ENCODE measurements at places on chromosomes 16 and 17. TPM values are rescaled to one million over a fixed set of nuclear protein-coding genes. Genes with fewer than 3 reads are reported as not detected.
A peak's percentile ranks its signal among the peaks of the same experiment; 100 is the strongest.

DNA sequence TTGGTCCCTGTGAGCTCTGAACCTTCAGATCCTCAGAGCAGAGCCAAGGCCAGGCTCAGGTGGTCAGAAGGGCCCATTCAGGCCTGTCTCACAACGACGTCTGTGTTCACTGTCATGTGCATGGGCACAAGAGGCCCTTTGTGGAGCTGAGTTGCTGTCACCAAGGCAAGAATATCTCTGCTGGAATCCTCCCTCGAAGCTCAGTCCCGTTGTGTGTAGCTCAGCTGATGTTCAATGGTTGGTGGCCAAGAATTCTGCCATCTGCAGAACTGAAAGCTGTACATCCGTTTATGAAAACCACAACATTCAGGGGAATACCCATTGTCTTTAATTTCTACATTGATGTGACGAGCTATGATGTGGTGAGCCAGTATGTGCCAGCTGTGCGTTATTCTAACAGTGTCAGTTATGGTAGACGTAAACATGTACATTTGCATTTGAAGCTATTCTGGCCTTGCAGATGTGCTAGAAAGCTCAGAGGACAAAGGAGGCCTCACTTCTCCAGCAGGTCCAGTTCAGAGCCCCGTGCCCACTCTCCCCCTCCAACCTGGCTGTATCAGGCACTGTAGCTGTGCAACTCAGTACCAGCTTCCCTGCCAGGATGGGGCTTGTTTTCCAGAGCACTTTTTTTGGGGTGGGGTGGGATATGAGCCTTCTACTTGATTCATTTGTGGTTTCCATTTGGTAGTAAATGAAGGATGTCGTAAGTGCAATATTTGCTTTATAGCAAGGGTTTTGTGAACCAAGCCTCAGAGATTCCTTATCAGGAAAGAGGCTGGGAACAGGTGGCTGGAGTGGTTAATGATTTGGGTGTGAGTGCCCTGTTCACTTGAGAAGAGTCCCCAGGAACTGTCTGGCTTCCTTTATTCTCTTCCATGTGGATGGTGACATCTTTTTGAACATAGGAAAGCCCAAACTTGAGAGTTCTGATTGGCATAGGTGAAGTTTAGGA is 56.1 kb downstream of the B9D1 start:
- no peaks in the 10 kb centered on the region for H3K36me3 ChIP-seq
- peaks cover 5% of the 10 kb centered on the region for H3K27me3 ChIP-seq
- DNase-seq = peak; percentile 47

DNA sequence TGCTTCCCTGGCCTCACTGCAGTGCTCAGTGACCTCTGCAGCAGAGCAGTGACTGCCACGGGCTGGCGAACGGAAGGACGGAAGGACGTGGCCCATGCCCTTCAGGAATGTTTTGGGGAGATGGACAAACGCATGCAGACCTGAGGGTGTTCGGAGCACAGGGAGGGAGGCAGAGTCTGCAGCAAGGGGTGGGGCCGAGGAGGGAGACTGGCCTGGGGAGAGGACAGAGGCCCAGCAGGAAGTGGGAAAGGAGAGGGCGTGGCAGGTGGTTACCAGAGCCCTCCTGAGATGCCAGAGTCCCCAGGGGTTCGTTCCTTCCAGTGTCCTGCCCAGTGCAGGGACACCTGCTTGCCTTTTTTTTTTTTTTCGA is 21.9 kb downstream of the ADORA2B start:
- H3K4me1 ChIP-seq = peaks cover 3% of the 10 kb centered on the region
- H3K27me3 ChIP-seq = peaks cover 54% of the 10 kb centered on the region
- DNase-seq = no peak
- H3K27ac ChIP-seq = no peak overlapping the region

DNA sequence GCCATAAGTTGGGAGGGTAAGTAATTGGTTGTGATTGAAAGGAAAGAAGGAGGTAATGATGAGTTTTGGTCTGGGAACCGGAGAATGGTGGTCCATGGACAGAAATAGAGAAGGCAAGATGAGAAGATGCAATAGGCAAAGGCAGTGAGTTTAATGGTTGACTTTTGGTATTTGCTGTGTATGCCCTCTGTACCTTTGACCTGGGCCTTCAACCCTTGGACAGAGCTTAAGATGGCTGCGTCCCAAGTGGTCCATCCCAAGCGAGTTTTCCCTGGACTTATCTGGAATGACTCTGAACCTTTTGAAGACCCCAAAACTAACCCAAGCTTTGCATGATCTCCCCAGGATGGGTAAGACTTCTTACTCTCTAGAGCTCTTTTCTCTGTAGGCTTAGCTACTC is 664.5 kb downstream of the MAF start:
- no peaks in the 10 kb centered on the region for H3K4me1 ChIP-seq
- no peak for DNase-seq
- H3K36me3 ChIP-seq = no peaks in the 10 kb centered on the region
- H3K27ac ChIP-seq = no peak overlapping the region
- no peak overlapping the region for H3K4me3 ChIP-seq

GRCh38 chr17:73827627-73828291 is 183.5 kb upstream of the SDK2 start:
- peaks cover 10% of the 10 kb centered on the region for H3K27me3 ChIP-seq
- H3K4me3 ChIP-seq = no peak overlapping the region
- H3K36me3 ChIP-seq = no peaks in the 10 kb centered on the region
- no peak for DNase-seq

GRCh38 chr17:78882540-78883088 is 20.4 kb downstream of the CEP295NL start:
- H3K27me3 ChIP-seq = peaks cover 30% of the 10 kb centered on the region
- H3K36me3 ChIP-seq = no peaks in the 10 kb centered on the region
- H3K4me1 ChIP-seq = peaks cover 32% of the 10 kb centered on the region

The KRTAP9-4 gene
- not detected for total RNA-seq

GRCh38 chr16:2936436-2937011 is 24.8 kb downstream of the FLYWCH1 start:
- H3K27me3 ChIP-seq = no peaks in the 10 kb centered on the region
- peaks cover 24% of the 10 kb centered on the region for H3K36me3 ChIP-seq
- no peak overlapping the region for H3K27ac ChIP-seq
- no peak for DNase-seq

The SYNGR3 gene
- 17.6 TPM for total RNA-seq

GRCh38 chr17:50961282-50962220 is 95.4 kb upstream of the TOB1 start:
- no peak for DNase-seq
- peaks cover 6% of the 10 kb centered on the region for H3K36me3 ChIP-seq
- H3K4me1 ChIP-seq = peaks cover 11% of the 10 kb centered on the region
- H3K27me3 ChIP-seq = no peaks in the 10 kb centered on the region

- H3K4me1 ChIP-seq = peaks cover 2% of the 10 kb centered on the region
- H3K27ac ChIP-seq = no peak overlapping the region
- no peak for DNase-seq
- peaks cover 32% of the 10 kb centered on the region for H3K36me3 ChIP-seq
- no peak overlapping the region for H3K4me3 ChIP-seq
Observed at GRCh38 chr17:57395721-57396321, 139.5 kb downstream of the MSI2 start.

- DNase-seq = no peak
- peaks cover 92% of the 10 kb centered on the region for H3K4me1 ChIP-seq
- H3K36me3 ChIP-seq = peaks cover 59% of the 10 kb centered on the region
- no peaks in the 10 kb centered on the region for H3K27me3 ChIP-seq
- H3K4me3 ChIP-seq = peak overlapping the region; percentile 37
- peak overlapping the region; percentile 88 for H3K27ac ChIP-seq
Observed at GRCh38 chr17:17181666-17182597, 24.2 kb downstream of the PLD6 start.

The GOSR2 gene
- total RNA-seq = 53.1 TPM

DNA sequence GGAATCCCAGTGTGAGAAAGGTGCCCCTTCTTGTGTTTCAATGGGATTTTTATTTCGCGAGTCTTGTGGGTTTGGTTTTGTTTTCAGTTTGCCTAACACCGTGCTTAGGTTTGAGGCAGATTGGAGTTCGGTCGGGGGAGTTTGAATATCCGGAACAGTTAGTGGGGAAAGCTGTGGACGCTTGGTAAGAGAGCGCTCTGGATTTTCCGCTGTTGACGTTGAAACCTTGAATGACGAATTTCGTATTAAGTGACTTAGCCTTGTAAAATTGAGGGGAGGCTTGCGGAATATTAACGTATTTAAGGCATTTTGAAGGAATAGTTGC is 567 bp downstream of the UBB start:
- peaks cover 35% of the 10 kb centered on the region for H3K4me1 ChIP-seq
- peak overlapping the region; percentile 93 for H3K4me3 ChIP-seq
- peak overlapping the region; percentile 97 for H3K27ac ChIP-seq
- no peak for DNase-seq
- H3K36me3 ChIP-seq = peaks cover 29% of the 10 kb centered on the region
- H3K27me3 ChIP-seq = no peaks in the 10 kb centered on the region

DNA sequence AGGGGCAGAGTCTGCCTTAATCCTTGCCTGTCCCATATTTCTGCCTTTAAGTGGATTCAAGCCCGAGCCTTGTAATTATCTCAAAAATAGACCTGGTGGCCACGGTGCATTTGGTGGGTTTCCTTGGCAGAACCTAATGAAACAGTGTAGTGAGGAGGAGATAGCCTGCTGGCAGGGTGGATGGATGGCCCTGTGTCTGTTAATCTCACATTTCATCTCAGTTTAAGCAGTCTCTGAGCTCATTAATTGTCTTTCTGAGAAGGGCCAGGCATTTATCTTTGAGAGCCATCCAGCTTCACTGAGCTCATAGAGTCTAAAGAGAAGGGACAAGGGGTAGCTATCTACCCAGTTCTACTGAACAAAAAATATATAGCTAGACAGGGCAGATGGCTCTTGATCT is 364.0 kb upstream of the EEF2KMT start:
- no peaks in the 10 kb centered on the region for H3K36me3 ChIP-seq
- no peak for DNase-seq
- no peak overlapping the region for H3K4me3 ChIP-seq
- no peaks in the 10 kb centered on the region for H3K4me1 ChIP-seq

The COPZ2 gene
- total RNA-seq = 14.1 TPM

DNA sequence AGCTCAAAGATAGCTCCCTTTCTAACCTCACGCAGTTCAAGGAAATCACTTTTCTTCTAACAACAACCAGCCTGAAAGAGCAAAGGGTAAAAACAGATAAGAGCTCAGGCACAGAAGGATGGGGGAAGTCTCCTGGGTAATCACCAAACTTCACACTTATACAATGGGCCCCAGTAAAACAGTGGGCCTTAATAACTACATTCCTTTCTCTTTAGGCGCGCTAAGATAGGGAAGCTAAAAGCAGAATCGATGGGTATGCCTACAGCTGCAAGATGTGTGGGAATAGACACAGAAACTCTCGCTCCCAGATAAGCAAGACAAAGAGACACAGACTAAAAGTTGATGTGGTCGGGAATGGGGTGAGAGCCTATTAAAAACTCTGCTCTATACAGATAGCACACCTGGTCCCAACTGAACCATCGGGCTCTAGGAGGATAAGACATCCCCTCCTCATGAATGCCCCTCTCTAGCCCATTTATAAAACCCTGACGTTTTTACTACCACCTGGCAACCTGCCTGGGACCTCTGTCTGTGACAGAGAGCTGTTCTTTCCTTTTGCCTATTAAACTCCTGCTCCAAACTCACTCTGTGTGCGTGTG is 826 bp downstream of the LYZL6 start:
- H3K27me3 ChIP-seq = no peaks in the 10 kb centered on the region
- H3K27ac ChIP-seq = no peak overlapping the region
- H3K4me1 ChIP-seq = peaks cover 12% of the 10 kb centered on the region
- DNase-seq = no peak
- H3K4me3 ChIP-seq = no peak overlapping the region

- H3K36me3 ChIP-seq = peaks cover 18% of the 10 kb centered on the region
- H3K27me3 ChIP-seq = no peaks in the 10 kb centered on the region
- H3K27ac ChIP-seq = peak overlapping the region; percentile 99
- peak overlapping the region; percentile 34 for H3K4me3 ChIP-seq
Observed at GRCh38 chr16:50265260-50265659, 1.1 kb upstream of the ADCY7 start.

GRCh38 chr17:61366715-61367413 is 32.8 kb upstream of the TBX2 start:
- H3K36me3 ChIP-seq = no peaks in the 10 kb centered on the region
- H3K4me1 ChIP-seq = no peaks in the 10 kb centered on the region
- H3K27ac ChIP-seq = no peak overlapping the region
- H3K4me3 ChIP-seq = no peak overlapping the region

GRCh38 chr16:24758373-24758772 is 28.9 kb downstream of the TNRC6A start:
- no peak overlapping the region for H3K27ac ChIP-seq
- DNase-seq = no peak
- H3K36me3 ChIP-seq = peaks cover 8% of the 10 kb centered on the region

DNA sequence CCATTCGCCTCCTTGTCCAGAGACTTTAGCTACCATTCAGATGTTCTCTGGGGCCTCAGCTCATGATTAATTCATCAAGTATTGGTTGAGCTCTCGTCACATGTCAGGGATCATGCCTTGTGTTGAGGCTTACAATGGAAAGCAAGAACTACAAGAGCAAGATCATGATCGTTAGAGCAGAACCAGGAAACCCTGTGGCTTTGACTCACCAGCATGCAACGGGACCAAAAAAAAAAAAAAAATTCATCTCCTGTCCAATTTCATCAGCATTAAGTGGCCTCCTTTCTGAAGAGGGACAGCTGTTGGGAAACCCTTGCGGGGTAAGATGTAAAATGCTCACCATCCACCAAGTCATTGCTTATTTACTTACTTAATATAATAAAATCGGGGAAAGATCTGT is 12.1 kb upstream of the USP10 start:
- no peak overlapping the region for H3K27ac ChIP-seq
- no peak for DNase-seq
- no peaks in the 10 kb centered on the region for H3K36me3 ChIP-seq
- H3K4me3 ChIP-seq = no peak overlapping the region
- peaks cover 26% of the 10 kb centered on the region for H3K27me3 ChIP-seq
- peaks cover 13% of the 10 kb centered on the region for H3K4me1 ChIP-seq

GRCh38 chr17:6191405-6192324 is 121.5 kb downstream of the WSCD1 start:
- H3K4me3 ChIP-seq = no peak overlapping the region
- H3K27me3 ChIP-seq = no peaks in the 10 kb centered on the region
- no peak for DNase-seq
- H3K4me1 ChIP-seq = no peaks in the 10 kb centered on the region

DNA sequence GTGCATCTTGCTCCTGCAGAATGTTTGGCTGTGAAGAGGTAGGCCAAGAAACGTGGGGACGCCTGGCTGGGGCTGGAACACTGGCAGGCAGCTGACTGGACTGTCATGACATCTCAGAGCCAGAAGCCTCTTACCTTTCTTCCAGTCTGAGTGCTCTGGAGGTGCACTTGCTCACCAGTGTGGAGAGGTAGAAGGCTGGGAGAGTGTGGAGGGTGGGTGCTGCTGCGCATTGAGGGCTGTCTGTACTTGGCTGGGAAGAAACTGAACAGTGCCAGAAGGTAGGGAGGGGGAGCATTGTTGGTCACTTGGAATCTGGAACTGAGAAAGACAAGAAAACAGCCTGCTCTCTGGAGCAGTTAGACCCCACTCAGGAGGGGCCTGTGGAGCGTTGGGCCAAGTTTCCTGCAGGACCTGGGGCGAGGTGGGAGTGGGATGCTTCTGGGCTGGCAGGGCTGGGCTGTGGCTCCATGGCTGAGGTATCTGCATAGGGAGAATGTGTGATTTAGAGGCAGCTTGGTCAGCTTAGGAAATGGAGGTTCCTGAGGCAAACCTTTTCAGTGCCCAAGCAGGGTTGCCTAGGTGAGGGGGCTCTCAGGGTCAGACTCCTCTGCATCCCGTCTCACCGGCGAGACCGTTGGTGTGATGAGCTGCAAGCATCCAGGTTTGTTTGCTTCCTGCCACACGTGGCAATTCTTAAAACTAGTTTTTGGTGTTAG is 55.1 kb downstream of the KSR1 start:
- H3K27me3 ChIP-seq = no peaks in the 10 kb centered on the region
- no peak for DNase-seq
- peaks cover 1% of the 10 kb centered on the region for H3K36me3 ChIP-seq
- H3K4me1 ChIP-seq = peaks cover 16% of the 10 kb centered on the region

The TMEM208 gene
- 39.7 TPM for total RNA-seq

The TERF2IP gene
- total RNA-seq = 91.4 TPM

The NPTX1 gene
- 8.0 TPM for total RNA-seq

Data from activated CD8-positive, alpha-beta memory T cell treated with anti-CD3 and anti-CD28 coated beads, Interleukin-2, amount 10 ng/mL, durations not matched to agents 7 days and 5 days (primary cell).